Midbrain (tissue), 1 donor: ENCODE measurements at places on chromosomes 5 and 9.

GRCh38 chr5:141373673-141374317 is at the start of gene PCDHGA6:
Gene PCDHGA6 (plus strand): TSS chr5:141373891. CDS start chr5:141374084, 193 bp downstream.
- DNase-seq, result no peak

- no peak for DNase-seq
These were observed 57.2 kb upstream of the IER5L start for GRCh38 chr9:129235041-129235930.

- DNase-seq, result peak; percentile 14
These were observed 1.0 kb upstream of the DAB2IP start for GRCh38 chr9:121650217-121651007.

GRCh38 chr9:98516205-98516896 is 192.4 kb downstream of the GABBR2 start:
- no peak for DNase-seq

DNA sequence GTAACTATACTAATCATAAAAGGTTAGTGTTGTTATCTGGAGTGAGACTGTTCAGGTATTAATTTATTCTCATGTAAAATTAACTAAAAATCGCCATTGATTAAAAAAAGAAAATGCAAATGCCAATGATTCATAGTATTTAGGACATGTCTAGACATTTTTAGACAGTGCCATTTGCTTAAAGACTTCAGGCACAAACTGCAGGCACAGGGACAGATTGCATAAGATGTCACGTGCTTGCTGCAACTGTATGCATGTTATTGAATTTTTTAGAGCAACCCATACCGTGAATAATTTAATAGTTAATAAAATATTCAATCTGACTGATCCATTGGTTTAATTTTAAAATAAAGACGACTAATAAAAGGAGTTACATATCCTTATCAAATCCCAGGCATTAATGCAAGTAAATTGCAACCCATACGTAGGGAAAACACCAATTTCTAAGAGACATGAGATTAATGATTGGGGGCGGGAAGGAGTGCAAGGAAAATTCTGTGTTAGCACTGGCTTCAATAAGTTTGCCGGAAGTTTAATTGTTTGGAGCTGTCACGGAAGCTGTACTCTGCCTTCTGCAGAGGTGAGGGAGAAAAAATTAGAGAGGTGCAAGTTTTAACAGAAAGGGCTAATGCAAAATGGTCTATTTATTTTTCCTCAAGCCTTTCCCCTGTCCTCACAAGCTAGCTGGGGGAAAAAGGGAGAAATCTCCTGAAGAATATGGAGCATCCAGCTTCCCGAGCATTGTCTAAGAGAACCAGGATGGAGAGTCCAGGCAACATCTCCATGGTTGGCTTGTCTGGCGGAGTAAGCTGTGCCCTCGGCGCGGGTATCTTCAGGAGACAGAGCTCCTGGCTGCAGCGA is 2.9 kb downstream of the EDIL3 start:
- peak; percentile 35 for DNase-seq

DNA sequence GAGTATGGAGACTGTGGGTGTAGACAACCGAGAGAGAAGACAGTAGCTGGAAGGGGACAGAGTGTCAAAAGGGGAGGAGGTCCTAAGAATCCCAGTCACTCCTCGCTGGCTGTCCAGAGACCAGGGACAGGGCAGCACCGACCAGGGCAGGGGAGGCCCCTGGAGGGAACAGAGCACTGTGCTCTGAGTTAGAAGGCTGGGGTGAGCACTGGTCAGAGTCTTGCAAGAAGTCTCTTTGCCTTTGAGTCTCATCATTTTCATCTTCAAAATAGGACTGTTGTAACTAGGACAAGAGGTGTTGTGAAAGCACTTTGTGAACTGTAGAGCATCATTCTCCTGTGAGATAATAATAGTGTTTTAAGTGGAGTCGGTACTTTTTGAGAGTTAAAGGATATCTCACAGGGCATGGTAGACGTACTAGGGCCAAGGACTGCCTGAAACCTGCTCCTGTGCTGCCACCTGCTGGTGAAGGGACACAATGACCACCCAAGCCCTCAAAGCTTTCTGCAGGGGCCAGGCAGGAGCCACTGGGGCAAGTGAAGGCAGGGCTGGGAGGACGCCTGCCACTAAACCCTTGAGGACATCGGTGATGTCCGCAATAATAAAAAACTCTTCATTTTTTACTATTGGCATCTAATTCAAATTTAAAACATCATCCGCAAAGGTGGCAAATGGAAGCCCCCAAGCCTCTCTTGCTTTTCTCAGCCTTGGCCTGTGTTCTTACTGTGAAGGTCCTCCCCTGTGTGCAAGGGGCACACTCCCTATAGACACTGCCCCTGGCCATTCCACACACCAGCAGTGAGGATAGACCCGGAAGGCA is 28.2 kb downstream of the SLC6A7 start:
- DNase-seq, result peak; percentile 84

DNA sequence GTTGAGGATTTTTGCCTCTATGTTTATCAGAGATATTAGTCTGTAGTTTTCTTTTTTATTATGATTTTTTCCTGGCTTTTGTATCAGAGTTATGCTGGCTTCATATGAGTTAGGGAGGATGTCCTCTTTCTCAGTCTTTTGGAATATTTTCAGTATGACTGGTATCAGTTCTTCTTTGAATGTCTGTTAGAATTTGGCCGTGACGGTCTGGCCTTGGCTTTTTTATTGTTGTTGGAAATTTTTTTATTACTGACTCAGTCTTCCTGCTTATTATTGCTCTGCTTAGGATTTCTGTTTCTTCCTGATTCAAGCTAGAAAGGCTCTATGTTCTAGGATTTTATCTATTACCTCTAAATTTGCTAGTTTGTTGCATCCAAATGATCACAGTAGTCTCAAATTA is 421.9 kb downstream of the CDH10 start:
- no peak for DNase-seq

DNA sequence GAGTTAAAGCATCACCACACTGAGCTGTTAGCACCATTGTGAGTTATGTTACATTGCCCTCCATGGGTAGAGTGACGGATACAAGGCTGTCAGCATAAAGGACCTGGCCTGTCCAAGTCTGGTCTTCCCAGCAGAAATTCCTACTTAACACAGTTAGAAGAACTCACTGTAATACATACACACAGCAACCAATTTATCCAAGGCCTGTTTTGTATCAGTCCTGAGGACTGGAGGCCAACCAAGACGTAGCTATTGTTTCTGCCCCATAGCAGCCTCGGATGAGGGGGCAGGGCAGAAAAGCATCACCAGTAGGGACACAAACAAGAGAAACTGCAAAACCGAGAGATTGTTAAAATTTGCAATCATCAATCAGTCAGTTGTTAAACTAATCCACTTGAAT is 66.0 kb upstream of the CKMT2 start:
- DNase-seq, result no peak

- DNase-seq, result no peak
These were observed 44.1 kb downstream of the STK10 start for GRCh38 chr5:172143875-172144274.

GRCh38 chr9:126488310-126488709 is 125.4 kb upstream of the LMX1B start:
- no peak for DNase-seq

DNA sequence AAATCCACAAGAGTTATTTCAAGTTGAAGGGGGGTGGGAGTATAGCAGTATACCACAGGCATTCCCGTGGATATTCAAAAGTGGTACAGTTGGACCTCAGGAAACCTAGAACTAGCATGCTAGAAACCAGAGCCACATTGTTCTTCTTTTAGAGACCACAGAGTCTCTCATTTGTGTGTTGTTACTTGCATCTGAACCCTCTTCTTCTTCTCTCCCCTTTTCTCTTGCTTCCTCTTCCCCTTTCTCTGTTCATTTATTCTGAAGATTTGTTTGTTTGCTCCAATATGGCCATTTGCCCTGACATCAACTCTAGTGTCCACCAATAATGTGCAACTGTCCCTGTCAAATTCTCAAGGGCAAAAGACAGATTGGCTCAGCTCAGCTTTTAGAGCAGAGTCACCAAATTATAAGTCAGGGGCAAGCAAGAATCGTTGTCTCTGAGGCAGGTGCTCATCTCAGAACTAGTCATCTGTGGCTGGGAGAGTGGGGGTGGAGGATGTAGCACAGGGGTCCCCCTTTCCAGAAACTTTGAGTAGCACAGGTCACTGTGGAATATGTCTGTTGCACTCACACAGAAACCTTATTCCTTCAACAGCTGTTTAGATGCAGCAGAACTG is 321.1 kb downstream of the ARRDC3 start:
- no peak for DNase-seq

DNA sequence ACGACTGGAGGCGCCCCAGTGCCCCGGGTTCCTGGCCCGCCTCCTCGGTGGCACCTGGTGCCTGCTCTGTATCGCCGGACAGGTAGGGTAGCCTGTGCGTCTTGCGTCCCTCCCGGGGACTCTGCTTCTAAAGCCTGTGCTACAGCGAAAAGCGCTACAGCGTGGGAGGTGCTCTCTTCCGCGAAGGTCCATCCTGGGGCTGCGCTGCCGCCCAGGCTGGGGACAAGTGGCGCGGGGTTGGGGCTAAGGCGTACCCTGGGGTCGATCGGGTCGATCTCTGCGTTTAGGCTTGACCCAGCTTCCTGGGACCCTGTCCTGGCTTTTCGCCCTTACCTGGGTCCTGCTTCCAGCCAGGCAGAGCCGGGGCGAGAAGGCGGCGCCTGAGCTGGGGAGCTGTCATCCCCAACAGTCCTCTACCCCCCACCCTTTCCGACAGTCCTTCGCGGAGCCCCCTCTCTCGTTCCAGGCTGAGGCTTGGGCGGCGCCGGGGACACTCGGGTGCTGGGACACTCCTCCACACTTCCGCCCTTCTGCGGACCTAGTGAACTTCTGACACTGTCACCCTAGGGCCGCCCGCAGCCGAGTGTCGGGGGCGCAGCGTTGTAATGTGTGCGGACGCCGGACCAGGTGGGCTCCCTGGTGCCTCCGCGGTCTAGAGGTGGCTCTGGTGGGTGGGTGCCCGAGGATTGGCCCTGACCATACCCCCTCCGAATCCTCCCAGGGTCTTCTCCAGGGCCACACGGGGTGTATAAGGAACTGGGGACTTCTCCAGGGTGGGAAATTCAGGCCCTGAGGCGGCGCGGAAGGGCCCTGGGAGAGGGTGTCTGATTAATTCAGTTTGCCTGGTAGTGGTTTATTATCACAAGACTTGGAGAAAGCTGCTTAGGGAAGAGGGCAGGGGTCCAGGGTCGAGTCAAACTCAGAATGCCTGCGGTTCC is 328.2 kb downstream of the SH3GL2 start:
- DNase-seq, result no peak

- DNase-seq, result peak; percentile 26
These were observed 10.8 kb downstream of the TCF7 start for GRCh38 chr5:134125039-134126015.

DNA sequence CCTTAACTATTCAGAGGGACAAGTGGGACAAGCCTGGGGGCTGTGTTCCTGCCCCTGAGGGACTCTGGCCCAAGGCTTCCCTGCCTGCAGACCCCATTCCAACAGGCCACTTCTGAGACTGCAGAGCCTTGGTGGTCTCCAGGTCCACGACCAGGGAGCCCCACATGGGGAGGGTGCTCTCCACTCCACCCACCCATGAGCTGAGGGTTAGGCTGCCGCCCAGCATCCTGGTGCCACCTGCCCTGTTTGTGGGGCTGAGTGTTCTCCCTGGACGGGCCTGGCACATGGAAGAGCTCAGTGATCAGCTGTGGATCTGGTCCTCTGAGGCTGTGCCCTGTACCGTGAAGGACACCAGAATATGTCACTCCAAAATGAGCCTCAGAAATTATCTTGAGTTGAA is 2.5 kb upstream of the ABO start:
- DNase-seq, result no peak

DNA sequence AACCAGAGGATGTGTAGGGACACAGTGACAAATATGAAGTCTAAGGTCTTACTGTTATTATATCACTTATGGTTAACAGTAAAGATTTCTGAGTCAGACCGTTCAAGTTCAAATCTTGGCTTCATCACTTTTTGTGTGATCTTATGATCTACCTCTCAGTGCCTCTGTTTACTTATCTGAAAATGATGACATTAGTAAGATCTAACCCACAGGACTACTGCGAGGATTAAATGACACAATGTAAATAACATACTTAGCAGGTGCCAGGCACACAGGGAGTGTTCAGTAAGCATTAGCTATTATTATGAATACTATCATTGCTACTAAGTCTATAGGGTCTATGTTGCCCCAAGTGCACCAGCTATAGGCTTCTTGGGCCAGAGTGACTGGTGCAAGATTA is 2.0 kb downstream of the IRF1 start:
- no peak for DNase-seq

DNA sequence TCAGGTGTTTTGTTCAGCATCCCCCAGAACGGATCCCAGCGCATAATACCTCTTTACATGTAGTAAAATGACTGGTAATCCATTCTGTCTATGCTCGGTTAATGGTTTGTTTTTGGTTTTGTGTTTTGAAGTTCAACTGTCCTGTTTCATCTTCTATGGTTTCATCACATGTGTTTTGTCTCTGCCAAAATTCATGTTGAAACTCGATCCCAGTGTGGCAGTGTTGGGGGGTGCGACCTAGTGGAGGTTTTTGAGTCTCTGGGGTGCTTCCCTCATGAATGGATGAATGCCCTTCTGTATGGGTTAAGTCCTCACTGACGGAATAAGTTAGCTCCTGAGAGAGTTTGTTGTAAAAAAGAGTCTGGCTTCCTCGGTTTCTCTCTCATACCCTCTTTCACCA is 317.4 kb downstream of the KDM4C start:
- no peak for DNase-seq

- no peak for DNase-seq
These were observed 55.7 kb downstream of the CAST start for GRCh38 chr5:96717874-96718273.

- DNase-seq, result no peak
These were observed 41.8 kb downstream of the FNBP1 start for GRCh38 chr9:130001190-130001589.

DNA sequence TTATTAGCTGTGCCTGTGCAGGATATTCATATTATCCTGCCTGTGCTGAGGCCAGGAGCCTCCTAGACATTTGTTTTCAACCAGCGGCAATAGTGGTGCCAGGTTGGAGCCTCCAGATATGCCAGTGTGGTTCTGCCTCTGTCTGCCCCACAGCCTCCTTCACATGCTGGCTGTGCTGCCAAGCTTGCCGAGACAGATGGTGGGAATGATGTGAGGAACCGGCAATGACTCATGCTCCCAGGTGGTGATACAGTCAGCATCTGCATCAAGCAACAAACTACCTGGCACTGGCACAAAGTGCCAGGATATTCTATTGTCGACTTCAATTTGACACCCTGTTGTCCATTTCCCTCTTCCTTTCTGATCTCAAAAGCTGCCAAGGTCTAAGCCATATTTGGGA is 285.7 kb downstream of the CHSY3 start:
- no peak for DNase-seq

- peak; percentile 50 for DNase-seq
These were observed 59.2 kb upstream of the TRAF1 start for GRCh38 chr9:120985819-120986222.

GRCh38 chr5:157471709-157472108 is 11.7 kb downstream of the NIPAL4 start:
- no peak for DNase-seq

- DNase-seq, result peak; percentile 34
These were observed 79.8 kb upstream of the SPATA31D4 start for GRCh38 chr9:81848472-81848871.

DNA sequence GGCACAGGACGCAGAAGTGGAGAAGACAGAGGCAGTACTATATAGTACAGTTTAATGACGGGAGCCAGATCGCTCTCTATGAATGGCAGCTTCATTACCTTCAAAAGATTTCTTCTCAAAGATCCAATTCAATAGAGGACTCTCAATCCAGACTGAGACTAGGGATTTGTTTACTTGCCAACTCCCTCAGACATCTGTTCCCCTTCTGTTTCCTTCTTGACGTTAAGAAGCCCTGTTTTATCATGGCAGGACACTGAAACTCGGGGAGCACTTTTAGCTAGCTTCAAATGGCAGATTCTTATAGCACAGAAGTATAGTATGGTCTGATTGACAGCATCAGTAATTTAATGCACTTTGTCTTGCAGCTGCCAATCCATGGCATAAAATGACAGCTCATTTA is 747.3 kb upstream of the C9orf72 start:
- DNase-seq, result no peak
